ENCODE measurements at places on chromosomes 16 and 17.

DNA sequence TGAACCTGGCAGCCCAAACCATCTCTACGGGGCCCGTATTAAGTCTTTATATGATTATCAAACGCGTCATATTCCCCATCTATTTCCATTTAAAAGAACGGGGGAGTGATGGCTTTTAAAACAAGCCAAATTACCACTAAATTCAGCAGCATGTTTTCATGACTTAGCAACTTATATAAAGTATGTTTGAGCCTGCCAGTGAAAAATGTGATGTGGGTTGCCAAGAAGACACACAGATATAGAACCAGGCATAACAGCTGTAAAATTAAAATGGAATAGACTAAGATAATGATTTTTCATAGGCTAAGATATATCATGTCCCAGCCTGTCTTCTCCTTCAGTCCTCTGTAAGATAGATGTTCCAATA, 44.8 kb upstream of the HSBP1 start:
- no peak for DNase-seq

DNA sequence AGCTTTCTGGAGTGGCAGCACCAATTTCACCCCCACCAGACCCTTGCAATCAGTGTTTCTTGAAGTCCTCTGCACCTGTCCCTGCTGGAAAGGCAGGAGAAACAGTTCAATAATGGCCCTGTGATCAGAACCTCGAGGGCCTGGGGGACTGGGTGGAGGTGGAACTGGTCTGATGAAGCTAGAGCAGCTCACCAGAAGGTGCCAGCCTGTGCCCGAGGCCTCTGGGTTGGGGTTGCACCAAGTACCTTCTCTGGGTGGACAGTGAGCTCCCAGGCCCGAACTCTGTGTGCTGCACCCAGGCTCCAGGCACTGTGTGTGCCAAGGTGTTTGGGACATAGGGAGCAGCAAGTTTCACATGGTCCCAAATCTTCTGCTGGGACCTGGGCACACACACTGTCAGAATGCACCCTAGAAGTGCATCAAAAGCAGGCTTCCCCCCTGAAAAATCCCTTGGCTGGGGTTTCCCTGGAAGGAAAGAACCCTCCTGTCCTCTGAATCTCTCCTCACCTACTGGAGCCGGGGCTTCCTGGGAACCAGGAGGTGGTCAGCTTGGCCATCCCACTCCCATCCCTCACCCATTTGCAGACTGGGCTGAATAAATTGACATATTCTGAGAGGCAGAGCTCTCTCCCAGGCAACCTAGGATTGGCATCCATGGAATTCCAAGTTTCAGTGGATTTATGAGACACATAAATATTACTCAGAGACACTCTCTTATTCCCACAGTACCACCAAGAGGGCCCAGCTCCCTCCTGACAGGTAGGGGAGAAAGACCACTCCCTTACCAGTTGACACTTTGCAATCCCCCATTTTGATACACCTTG, 17.4 kb downstream of the CD300LG start:
- DNase-seq, result no peak

GRCh38 chr17:3845291-3845620, 790 bp downstream of the NCBP3 start:
- no peak for DNase-seq

DNA sequence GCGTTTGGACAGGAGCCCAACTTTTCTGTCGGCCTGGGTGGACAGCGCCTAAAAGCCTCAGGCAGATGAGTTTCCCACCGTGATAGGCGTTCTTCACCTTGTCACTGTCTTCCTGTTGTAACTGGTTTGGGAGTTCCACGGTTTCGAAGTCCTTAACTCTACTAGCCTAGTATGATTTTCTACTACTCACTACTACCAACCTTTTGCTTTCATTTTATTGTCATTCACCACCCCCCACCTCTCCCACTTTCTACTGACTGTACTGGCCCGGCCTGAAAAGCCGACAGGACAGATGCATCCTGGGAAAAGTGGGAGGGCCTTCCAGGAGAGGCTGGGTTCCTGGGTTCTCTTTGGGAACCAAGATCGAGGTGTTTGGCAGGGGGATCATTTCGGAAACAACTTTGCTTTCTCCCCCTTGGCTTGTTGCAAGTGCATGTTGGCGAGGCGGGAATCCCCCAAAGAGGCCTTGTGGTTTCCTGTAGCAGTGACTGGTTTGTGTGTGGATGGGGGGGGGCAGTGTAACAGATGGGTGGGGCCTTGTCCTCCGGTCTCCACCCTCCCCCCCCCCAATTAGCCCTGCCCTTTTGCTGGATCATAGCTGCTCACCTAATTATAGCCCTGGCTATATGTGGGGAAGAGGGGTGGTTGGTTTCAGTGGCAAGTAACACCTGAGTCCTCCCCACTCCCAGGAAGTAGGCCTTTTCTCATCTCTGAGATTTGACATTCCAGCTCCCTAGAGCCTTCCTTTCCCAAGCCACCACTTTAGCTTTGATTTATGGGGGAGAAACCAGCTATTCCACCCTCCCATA, 1.4 kb downstream of the EIF5A start:
- DNase-seq, result no peak

DNA sequence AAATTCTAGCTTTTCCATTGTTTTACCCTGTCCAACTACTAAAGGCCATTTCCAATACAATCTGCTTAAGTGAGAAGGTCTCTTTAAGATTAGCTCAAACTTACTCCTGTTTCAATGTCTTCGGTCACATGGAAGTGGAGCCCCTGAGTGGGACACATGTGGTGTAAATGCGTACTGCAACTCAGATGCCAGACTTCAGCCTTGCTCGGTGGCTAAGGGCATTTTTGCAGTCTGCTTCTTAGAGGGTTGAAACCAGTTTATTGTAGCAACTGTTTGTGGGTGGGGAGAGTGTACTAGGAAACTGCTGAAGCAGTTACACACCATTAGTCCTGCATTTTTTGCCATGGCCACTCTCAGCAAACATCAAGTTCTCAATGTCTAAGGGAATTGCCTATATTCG, 140.6 kb downstream of the PARN start:
- DNase-seq, result no peak

DNA sequence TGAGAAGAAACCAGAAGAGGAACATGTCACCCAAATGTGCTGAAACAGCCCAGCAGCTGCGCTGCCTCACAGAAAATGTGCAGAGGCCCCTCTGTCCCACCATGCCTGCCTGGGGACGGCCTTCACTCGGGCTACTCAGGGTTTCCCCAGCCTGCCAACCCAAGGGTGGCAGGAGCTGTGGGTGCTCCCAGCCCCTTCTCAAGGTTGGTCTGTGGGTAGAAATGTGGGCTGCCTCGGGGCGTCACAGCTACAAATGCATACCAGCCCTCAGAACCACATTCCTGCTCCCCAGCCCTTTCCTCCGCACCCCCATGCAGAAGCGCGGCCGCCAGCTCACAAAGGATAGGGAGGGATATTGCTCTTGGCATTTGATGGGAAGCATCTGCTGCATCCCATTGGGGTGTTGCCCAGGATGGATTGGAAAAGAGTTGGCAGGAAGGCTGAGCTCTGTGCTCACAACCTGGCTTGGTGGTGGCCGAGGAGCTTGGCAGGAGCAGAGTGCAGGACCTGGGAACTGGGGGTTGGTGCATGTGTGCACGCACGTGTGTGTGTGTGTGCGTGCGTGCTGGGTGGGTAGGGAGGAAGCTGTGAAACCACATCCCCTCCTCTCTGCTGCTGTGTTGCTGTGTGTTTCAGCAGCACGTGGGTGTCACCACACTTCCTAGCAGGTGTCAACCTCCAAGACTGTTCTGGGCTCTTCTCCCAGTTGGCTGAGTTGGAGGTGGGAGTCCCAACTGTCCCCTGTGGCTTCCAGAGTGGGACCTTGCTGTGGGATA, 304.4 kb downstream of the SEC14L1 start:
- DNase-seq, result no peak

- DNase-seq, result no peak
Observed at GRCh38 chr17:66953630-66954020, 10.9 kb upstream of the CACNG4 start.

GRCh38 chr16:3968551-3968950, 88.0 kb upstream of the CREBBP start:
- no peak for DNase-seq

DNA sequence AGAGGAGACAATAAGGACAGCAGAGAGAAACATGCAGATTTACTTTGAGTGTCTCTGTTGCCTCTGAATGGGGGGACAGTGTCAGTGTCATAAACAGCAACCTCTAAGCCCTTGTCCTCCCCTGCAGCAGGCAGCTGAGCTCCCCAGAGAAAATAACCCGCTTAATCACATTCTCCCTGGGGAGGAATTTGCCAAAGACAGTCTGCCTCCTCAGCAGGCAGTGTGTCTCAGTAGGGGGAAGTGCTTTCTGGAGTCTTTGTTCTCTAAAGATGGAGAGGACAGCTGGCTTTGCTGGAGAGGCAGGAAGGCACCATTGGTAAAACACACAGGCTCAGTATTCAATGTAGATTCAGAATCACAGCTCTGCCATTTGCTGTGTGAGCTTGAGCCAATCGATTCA, 16.1 kb downstream of the TEKT5 start:
- no peak for DNase-seq

DNA sequence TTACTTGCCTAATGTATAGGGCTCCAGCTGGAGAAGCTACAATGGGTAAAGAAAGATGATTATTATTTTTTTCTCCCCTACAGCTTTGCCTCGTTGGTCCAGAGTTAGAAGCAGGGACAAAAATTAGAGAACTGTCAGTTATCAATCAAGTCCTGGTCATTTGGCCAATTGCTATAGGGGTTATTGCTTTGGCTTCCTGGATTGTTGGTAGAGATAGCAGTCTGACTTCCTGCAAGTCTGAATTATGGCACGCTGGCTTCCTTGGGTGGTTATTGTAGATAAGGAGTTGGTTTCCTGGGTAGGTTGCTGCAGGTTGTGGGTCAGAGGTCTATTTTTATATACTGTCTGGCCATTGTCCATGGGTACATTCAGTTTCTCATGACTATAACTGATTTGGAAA, 84.7 kb upstream of the ELAC2 start:
- no peak for DNase-seq

DNA sequence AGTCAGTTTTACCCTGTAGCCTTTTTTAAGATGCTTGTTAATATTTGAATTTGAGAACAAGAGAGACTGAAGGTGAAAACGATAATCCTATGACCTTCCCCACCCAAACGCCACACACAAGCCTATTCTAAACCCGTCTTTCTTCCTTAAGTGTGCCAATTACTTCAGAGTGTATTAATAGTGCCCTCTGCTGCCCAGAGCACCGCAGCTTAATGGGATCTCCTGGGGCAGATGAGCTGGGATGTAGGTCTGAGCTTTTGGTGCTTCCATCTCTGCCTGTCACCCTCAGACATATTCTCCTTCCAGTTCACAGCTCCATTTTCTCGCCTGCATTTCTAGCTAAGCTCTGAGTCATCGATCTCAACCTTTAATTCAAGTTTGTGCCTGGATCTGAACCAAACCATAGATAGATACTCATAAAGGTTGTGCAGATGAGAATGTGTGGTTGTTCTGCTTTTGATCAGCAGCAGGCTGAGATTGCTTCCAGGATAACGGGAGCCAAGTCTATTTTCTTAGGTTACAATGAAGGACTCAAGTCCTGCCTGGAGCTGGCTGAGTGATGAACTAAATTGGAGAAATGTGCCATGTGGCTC, 46.4 kb upstream of the CDH13 start:
- DNase-seq, result no peak

- no peak for DNase-seq
Observed at GRCh38 chr16:65713181-65713808, 591.4 kb upstream of the CDH11 start.

GRCh38 chr17:78672871-78673371, 95.7 kb upstream of the DNAH17 start:
- DNase-seq, result no peak

DNA sequence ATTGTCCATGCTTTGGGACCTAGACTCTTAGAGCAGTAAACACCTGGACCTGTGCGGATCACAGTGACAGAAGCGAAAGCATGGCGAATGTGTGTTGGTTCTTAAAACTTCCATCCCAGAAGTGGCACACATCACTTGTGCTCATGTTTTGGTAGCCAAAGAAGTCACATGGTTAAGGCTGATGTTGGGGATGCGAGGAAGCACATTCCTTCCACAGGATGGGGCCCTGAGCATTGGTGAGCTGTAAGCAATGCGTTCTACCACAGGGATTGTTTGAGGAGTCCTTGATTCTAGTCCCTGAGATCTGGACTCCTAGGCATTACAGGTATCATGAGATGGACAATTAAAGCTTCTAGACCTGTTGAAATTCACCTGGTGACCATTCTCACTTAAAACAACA, 375.9 kb downstream of the UTP18 start:
- no peak for DNase-seq

DNA sequence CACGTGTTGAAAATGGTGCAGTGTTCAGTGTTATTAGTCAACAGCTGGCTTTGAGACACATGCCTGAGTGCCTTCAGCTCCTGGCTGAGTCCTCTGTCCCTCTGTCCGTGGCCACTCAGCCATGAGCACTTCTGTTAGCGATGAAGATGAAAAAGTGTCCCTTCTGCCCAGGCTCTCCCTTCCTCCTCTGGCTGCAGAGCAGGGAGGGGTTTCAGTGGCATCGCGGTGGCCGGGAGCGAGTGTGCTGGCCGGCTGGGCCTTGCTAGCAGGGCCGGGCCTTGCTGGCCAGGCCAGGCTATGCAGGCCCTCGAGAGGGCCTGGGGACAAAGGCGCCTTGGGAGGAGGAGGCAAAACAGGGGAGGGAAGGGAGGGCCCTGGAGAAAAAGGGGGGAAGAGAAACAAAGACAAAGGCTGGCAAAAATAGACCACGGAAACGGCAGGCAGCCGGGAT, 47.7 kb downstream of the CMIP start:
- no peak for DNase-seq

GRCh38 chr17:6853764-6854442, 22.4 kb upstream of the TEKT1 start:
- no peak for DNase-seq

- no peak for DNase-seq
Observed at GRCh38 chr17:17216776-17217175, 10.6 kb upstream of the PLD6 start.

DNA sequence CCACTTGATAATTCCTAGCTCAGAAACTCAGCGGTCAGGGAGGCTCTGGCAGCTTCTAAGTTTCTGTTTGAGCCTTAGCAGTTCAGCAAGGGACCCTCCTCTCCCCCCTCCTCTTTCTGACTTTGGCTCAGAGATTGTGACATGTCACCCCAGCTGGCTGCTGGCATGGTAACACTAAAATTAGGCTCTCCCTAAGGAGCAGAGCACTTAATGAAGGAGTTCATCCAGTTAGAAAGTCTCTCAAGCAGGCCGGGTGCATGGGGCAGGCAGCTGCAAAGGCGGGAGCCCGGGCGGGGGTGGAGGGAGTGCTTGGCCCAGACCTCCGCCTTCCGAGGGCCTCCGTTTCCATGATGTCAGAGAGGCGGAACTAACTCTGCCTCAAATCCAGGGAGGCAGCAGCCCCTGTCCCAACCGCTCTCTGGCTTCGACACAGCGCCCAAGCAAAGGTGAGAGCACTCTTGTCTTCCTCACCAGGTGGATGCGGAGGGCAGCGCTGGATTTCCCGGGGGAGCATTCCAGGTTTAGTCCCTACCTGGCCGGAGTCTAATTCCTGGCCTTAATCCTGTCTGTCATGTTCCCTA, 128.0 kb upstream of the PLCG2 start:
- DNase-seq, result no peak

DNA sequence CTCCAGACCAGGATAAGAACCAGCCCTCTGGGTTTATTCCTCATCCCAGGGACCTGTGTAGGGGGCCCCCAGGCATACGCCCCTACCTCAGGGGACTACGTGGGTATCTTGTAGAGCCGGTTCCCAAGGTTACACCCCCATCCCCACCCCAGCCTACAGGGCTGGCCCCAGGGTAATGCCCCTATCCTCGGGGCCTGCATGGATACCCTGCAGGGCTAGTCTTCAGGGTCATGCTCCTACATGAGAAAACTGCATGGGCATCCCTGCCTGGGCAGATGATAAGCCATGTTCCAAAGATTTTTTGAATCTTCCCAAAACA, 14.2 kb downstream of the HDAC5 start:
- no peak for DNase-seq
